ENCODE measurements at places on chromosomes 1 and 21. TPM values are rescaled to one million over a fixed set of nuclear protein-coding genes. Genes with fewer than 3 reads are reported as not detected.

DNA sequence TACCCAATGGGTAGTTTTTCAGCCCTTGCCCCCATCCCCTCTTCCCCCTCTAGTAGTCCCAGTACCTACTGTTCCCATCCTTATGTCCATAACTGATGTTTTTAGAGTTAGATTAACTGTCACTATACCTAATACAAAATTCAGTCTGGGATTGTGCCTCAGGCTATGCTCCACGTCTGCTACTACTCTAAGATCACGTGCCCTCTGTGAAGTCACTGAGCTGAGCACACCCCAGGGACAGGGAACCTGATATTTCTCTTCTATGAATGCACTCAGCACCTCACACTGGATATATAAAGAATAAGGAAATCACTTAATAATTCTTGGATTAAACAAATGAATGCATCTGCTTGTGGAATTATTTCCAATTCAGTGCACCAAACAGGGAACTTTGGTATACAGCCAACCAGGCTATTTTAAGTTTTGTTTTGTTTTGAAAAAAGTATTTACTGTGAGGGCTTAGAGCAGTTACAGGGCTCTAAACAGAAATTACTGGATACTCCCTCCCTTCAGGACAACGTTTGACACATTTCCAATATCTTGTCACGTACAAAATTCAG, 307.9 kb downstream of the SMYD3 start:
- no peak for DNase-seq

GRCh38 chr1:80385650-80386049, 1379.1 kb upstream of the ADGRL4 start:
- DNase-seq: no peak

The PTCH2 gene
- 1.4 TPM for total RNA-seq

GRCh38 chr1:58981392-58981791, 197.5 kb upstream of the JUN start:
- no peak for DNase-seq

- DNase-seq: no peak
These were observed 57.8 kb downstream of the HS2ST1 start for GRCh38 chr1:86972262-86972661.

GRCh38 chr1:13619909-13620308, 36.3 kb downstream of the PDPN start:
- DNase-seq: no peak

GRCh38 chr1:90726986-90727480, 9.9 kb upstream of the BARHL2 start:
- DNase-seq: no peak

DNA sequence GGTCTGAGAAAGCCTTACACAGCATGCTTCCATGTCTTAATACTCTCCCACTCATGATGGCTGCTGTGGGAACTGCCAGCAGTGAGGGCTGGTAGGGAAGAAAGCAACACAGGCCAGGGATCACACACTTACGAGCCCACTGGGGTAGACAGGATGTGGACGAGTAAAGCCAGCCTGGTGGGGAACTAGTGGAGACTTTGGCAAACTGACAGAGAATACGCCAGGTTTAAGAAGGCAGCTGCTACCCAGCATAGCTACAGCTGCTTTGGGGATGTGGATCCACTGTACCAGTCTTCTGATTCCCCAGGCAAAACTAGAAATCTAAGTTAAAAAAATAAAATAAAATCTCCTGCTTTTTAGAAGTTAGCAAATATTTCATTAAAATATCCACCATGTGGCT, 664.0 kb downstream of the SMYD3 start:
- no peak for DNase-seq

DNA sequence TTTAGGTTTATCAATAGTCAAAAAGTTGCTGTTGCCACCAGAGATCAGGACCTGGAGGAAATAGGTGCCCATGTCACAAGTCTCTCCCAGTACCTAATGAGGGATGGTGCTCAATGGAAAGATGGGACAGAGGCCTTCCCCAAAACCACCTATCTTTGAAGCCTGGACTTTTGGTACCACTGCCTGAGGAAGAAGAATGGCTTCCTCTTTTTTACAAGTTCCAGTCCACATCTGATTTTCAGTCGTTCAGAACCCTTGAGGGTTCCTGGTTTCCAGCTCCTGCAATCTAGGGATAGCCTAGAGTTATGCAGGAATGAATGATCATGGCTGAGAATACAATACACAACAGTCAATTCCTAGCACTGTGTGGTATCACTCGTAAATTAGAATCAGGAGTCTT, 5.7 kb downstream of the CATSPERE start:
- no peak for DNase-seq

DNA sequence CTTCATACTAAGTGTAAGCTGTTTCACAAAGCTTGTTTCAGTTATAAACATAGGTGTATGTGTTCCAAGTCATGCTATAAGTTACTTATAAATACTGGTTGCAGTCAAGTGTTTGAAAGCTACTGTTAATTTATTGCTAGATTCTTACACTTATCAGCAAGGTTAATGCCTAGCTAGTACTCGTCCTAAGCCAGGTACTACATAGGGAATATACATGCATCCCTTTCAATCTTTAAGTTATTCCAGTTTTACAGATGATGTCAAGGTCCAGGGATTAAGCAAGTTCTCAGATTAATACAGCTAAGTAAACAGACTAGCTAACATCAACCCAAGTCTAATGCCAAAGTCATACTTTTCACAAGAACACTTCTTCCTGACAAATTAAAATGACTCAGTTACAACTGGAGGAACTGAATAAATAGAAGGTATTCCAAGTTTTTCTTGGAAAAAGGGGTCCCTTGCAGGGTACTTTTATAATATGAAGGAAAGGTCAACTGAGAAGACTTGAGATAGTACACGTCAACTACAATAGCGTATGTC, 652.2 kb upstream of the USP24 start:
- no peak for DNase-seq
